ENCODE measurements at places on chromosomes 16 and 17. TPM values are rescaled to one million over a fixed set of nuclear protein-coding genes. Genes with fewer than 3 reads are reported as not detected.

The KRT24 gene
- not detected for total RNA-seq

The TBC1D3D gene
- total RNA-seq: 0.49 TPM

The HOXB4 gene
- 9.7 TPM for total RNA-seq

The ITGAX gene
- total RNA-seq: 0.46 TPM

The SAMD14 gene
- total RNA-seq: 51.4 TPM

The ZNF750 gene
- not detected for total RNA-seq

The KRT27 gene
- not detected for total RNA-seq

The KRTAP2-2 gene
- not detected for total RNA-seq

The NEK8 gene
- total RNA-seq: 3.9 TPM

The TPSD1 gene
- total RNA-seq: 1.7 TPM

The NAE1 gene
- 175 TPM for total RNA-seq

The CA5A gene
- not detected for total RNA-seq

The TBX6 gene
- total RNA-seq: 0.49 TPM

The MYCBPAP gene
- total RNA-seq: 1.2 TPM

The C16orf74 gene
- total RNA-seq: 3.8 TPM

The CDRT15L2 gene
- total RNA-seq: not detected

The COQ9 gene
- 65.6 TPM for total RNA-seq

The CACNG3 gene
- total RNA-seq: 3.5 TPM

The MYH13 gene
- not detected for total RNA-seq

The PRR35 gene
- total RNA-seq: not detected

The STX1B gene
- 1.1 TPM for total RNA-seq

The ZPBP2 gene
- total RNA-seq: not detected

The SLC6A4 gene
- total RNA-seq: not detected

The JUP gene
- total RNA-seq: 15.7 TPM
